ENCODE measurements at places on chromosomes 3 and 15.

- DNase-seq: no peak
Measured at GRCh38 chr3:39068556-39068955, 16.7 kb downstream of the WDR48 start.

DNA sequence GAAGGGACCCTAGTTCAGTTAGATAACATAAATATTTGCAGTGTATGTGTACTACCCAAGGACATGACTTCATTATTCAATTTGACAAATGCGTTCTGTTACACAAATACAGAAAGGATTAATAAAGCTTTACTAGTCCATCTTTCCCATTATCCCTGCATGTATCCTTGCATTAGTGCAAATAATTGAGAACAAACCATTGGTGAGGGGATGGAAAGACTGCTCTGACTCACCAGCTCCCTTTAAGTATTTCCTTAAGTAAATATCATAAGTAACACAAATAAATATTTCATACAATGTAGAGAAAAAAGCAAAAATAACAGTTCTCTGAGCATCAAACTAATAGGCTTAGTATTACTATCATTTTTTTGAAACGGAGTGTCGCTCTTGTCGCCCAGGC lies 1.9 kb upstream of the GPD1L start:
- DNase-seq: no peak

GRCh38 chr3:46848271-46849044 lies 14.8 kb downstream of the MYL3 start:
- DNase-seq: peak; percentile 61

GRCh38 chr15:29638781-29639180 lies 183.5 kb downstream of the TJP1 start:
- no peak for DNase-seq

GRCh38 chr15:74328331-74329056 lies 39.0 kb downstream of the CYP11A1 start:
- no peak for DNase-seq

DNA sequence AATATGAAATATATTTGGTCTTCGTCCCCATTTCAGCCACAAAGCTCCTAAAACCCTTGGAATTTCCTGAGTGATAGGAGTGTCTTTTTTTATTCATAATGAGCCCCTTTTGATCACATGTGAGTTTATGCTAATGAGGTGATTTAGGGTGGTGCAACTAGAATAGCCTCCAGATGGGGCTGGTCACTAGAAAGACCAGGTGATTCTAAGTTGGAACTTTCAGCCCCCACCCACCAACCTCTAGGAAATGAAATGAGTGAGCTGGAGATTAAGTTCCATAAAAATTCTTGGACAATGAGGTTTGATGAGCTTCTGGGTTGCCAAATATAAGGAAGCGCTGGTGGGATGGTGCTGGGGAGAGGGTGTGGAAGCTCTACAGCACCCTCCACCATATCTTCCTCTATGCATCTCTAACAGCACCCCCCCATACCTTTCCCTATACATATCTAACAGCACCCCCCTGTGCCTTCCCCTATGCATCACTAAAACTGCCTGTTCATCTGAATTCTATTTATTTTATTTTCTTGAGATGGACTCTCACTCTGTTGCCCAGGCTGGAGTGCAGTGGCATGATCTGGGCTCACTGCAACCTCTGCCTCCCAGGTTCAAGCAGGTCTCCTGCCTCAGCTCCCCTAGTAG lies 2.1 kb upstream of the SMCO1 start:
- DNase-seq: no peak

- DNase-seq: no peak
Measured at GRCh38 chr3:11391174-11391879, 119.1 kb downstream of the ATG7 start.

DNA sequence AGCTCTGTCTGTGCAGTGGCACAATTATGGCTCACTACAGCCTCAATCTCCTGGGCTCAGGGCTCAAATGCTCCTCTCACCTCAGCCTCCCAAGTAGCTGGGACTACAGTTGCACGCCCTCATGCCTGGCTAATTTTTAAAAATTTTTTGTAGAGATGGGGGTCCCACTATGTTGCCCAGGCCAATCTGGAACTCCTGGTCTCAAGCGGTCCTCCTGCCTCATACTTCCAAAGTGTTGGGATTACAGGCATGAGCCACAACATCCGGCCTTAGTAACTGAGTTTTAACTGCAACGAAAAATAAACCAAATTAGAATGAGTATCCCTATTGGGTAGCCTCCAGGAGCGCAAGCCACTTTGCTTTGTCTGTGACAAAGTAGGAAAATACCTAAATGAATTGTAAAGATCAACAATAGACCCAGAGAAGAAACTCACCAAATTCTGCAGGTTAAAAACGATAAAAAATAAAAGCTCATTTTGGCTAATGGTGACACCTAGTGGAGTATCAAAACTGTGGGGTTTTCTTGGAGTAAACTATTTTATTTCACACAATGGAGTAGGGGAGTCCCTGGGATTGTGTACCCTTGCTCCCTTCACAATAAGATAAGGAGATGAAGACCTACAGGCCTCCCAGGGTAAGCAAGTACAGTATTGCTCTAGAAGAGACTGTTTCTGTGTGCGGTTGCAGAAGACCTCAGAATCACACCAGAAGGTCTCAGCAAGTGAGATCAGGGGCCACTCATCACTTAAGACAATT lies 21.0 kb upstream of the CA12 start:
- DNase-seq: no peak

DNA sequence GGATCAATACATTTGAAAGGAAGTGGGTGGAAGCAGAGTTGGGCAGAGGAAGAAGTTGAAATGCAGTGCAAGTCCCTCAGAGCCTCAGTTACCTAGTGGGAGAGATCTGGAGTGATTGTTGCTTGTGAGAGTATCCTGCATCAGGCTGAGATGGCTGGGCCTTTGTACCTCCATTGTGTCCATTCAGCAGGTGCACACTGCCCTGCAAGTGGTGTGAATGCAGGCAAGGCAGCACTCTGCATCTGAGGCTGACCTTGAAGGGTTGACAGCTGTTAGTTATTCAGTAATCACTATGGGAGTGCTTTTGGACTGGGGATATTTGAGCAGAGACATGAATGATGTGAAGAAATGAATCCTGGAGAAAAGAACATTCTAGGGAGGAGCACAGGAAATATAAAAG lies 25.2 kb downstream of the ATP6V1A start:
- no peak for DNase-seq

GRCh38 chr3:47313341-47314055 lies 30.8 kb downstream of the KLHL18 start:
- DNase-seq: no peak

- peak; percentile 85 for DNase-seq
Measured at GRCh38 chr3:177468331-177468730, 271.0 kb upstream of the TBL1XR1 start.

DNA sequence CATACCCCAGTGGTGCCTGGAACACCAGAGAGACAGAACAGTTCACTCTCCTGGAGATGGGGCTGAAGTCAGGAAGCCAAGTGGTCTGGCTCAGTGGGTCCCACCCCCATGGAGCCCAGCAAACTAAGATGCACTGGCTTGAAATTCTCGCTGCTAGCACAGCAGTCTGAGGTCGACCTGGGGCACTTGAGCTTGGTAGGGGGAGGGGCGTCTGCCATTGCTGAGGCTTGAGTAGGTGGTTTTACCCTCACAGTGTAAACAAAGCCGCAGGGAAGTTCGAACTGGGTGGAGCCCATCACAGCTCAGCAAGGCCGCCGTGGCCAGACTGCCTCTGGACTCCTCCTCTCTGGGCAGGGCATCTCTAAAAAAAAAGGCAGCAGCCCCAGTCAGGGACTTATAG lies 272.0 kb downstream of the KLF13 start:
- no peak for DNase-seq

GRCh38 chr3:48594417-48595049 lies 596 bp downstream of the COL7A1 start:
- no peak for DNase-seq

DNA sequence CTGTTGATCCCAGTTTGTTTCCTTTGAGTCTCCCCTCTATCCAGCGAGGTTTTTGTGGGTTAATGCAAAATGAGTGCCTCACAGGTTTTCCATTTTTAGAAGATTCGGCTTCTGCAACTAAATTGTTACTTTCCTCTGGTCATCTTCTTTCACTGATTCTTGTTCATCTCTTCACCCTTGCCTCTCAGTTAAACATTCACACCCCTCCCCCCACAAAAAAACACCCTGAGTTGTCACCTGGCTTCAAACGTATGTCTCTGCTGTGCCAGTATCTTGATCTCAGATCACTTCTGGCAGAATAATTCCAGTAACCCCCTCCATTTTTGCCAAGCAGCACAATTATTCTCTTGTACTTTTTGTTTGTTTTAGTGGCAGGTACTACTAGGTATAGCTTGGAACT lies 12.3 kb upstream of the CLDN16 start:
- DNase-seq: no peak

- peak; percentile 30 for DNase-seq
Measured at GRCh38 chr15:80418892-80419537, 14.8 kb downstream of the ARNT2 start.

- peak; percentile 18 for DNase-seq
Measured at GRCh38 chr15:23467110-23467600, 20.1 kb upstream of the GOLGA6L2 start.

GRCh38 chr3:88807491-88808105 lies 299.8 kb upstream of the EPHA3 start:
- DNase-seq: peak; percentile 51

DNA sequence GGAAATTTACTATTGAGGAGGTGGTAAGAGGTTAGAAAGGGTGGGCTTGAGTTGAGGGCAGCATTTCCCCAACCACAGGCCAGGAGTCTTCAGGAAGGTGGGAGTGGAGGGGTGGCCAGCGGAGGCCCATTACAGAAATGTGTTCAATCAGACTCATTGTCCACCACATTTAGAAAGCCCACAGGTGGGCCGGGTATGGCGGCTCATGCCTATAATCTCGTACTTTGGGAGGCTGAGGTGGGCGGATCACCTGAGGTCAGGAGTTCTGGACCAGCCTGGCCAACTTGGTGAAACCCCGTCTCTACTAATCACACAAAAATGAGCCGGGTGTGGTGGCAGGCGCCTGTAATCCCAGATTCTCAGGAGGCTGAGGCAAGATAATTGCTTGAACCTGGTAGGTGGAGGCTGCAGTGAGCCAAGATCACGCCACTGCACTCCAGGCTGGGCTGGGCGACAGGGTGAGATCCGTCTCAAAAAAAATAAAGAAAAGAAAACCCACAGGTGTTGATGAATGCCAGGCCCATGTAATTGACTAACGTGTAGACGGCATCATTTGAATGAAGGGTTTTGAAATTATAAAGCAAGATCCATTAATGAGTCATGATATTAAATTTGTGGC lies 12.2 kb upstream of the SYNM start:
- no peak for DNase-seq

GRCh38 chr15:62785881-62786828 lies 256.4 kb upstream of the TPM1 start:
- DNase-seq: no peak

DNA sequence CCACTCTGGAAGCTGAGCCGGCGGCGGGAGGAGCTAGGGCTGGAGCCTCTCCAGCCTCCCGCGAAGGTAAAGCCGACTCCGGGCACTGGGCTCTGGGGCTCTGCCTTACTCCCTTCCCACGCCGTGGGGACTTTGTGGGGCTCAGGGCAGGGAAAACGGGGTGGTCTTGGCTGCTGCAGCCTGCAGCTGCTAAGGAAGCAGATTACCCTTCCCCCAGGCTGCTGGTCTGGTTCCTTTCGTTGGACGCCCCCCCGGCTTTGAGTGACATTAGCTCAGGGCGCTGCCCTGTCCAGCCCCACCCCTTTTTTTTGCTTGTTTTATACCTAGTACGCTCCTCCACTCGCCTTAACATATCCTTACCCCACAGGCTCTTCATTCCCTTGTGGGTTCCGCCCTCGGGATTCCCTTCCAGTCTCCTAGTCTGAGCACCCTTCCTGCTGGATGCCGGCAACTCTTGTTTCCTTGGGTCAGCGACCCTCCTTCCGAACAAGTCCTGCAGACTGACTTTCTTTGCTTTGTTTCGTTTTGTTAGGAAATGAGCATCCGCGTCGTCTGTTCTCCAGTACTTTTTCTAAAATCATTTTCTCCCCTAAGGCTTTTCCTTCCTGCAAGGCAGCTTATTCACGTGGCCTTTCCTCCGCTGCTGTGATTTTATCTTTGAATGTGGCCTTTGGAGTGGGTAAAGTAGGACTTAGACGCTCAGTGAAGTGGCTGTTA lies 551 bp downstream of the DNAJC13 start:
- DNase-seq: peak; percentile 65

DNA sequence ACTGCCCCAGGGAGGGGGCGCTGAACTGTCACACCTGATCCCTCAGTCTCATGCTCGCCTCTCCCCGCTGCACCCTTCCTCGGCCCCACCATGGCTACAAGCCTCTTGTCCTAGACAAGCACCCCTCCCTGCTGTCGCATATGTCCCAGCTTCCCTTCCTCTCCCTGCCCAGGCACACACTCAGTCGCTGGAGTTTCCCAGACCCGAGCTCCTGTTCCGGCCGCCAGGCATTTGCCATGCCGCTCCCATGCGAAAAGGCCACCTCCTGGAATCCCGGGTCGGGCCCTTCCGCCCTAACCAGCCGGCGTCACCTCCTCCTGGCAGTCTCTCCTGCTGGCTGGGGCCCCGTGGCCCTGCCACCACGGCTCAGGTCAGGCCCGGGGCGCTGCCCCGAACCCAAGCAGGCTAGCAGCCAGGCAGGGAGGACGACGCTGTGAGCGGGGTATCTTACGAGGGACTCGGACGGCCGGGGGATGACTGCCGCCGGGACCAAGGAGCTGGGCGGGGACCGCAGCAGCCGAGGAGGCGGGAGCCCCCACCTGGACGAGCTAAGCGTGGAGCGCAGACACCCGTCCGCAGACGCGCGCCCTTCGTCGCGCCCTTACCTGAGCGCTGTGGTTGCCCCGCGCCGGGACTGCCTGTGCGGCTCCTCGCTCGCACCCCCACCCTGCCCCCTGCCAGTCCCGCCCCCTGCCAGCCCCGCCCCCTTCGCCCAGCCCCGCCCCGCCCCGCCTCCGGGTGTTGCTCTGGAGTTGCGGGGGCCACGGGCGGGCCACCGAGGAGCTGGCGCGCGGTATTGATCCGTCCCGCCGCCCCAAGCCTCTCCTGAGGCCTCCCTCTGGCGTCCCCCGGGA lies at the start of gene ALS2CL:
Gene ALS2CL (minus strand): TSS at position 642 of the 854 bp plus-strand sequence. CDS start 4,239 bp downstream, outside the sequence.
- no peak for DNase-seq

DNA sequence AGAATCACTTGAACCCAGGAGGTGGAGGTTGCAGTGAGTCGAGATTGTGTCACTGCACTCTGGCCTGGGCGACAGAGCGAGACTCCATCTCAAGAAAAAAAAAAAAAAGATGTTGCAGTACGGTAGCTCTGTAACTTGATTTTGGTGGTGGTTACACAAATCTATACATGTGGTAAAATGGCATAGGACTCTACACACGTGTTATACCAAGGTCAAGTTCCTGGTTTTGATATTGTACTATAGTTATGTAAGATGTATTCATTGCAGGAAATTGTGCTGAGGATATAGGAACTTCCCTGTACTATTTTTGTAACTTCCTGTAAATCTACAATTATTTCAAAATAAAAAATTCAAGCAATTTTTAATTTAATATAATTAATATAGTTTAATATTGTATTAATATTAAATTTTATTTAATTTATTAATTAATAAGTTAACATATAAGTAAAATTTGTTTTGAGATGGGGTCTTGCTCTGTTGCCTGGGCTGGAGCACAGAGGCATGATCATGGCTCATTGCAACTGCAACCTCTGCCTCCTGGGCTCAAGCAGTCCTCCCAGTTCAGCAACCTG lies 9.9 kb downstream of the MYD88 start:
- DNase-seq: no peak

- DNase-seq: no peak
Measured at GRCh38 chr3:126528419-126528799, 4.5 kb downstream of the CHST13 start.

- no peak for DNase-seq
Measured at GRCh38 chr3:35946854-35947515, 307.7 kb downstream of the ARPP21 start.

All from fibroblast of the conjunctiva (primary cell).